ENCODE measurements at places on chromosomes 11 and 22. TPM values are rescaled to one million over a fixed set of nuclear protein-coding genes. Genes with fewer than 3 reads are reported as not detected.
A peak's percentile ranks its signal among the peaks of the same experiment; 100 is the strongest.

DNA sequence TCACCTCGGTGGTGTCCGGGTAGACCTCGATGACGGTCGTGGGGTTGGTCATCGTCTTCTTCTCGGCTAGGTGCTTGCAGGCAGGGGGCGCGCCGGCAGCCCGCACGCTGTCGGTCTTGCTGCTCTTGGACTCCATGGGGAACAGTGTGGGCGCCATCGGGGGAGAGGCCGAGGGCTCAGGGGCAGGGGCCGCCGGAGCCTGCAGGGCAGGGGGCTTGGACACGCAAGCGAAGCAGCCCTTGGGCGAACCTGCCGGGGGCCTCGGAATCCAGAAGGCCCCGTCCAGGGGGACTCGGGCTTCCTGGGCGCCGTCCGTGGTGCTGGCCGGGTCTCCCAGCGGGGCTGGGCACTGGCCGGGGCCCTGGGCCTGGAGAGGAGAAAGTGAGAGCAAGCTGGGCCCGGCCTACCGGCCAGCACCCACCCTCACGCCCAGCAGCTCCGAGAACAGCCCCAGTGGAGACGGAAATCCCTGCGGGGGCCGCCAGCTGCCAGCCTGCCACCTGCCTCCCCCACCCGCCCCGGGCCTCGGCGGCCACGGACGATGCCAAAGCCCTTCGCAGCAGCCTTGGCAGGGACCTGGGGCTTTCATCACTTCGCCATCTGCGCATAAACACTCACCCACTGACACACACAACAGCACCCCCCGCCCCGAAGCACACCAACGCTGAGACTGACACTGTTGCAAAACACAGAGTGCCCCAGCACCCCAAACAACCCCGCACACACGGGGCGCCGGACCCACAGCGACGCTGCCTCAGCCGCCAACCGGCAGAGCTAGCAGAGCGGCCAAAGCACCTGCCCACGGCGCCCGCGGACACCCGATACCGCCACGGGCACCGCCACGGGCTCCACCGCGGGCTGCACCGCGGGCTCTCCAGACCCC lies 2.4 kb downstream of the IFITM10 start:
- peaks cover 30% of the 10 kb centered on the region for H3K4me1 ChIP-seq
- peaks cover 7% of the 10 kb centered on the region for H3K36me3 ChIP-seq
- peaks cover 7% of the 10 kb centered on the region for H3K27me3 ChIP-seq
- DNase-seq, result no peak
- H3K27ac ChIP-seq, result no peak overlapping the region

GRCh38 chr11:59172345-59173079 lies 580 bp downstream of the DTX4 start:
- no peaks in the 10 kb centered on the region for H3K36me3 ChIP-seq
- no peak for DNase-seq
- peak overlapping the region; percentile 79 for H3K4me3 ChIP-seq
- H3K27ac ChIP-seq, result no peak overlapping the region
- no peaks in the 10 kb centered on the region for H3K27me3 ChIP-seq

DNA sequence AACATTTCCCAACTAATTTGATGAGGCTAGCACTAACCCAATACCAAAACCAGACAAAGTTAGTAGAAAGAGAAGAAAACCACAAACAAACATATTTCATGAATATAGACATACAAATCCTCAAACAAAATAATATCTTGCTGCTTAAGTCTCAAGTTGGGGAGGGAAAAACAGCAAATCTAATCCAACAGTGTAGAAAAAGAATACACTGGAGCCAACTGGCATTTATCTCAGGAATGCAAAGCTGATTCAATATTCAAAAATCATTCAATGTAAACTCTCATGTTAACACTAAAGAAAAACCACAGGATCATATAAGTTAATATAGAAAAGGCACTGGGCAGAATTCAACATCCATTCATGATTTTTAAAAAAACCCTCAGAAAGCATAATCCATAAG lies 18.2 kb downstream of the GNB1L start:
- H3K4me1 ChIP-seq, result no peaks in the 10 kb centered on the region
- DNase-seq, result no peak
- no peaks in the 10 kb centered on the region for H3K27me3 ChIP-seq
- no peak overlapping the region for H3K27ac ChIP-seq

- H3K36me3 ChIP-seq, result no peaks in the 10 kb centered on the region
- H3K4me3 ChIP-seq, result no peak overlapping the region
- no peaks in the 10 kb centered on the region for H3K27me3 ChIP-seq
- no peak for DNase-seq
- H3K4me1 ChIP-seq, result peaks cover 5% of the 10 kb centered on the region
- H3K27ac ChIP-seq, result no peak overlapping the region
Measured at GRCh38 chr11:20477418-20478090, 90.0 kb downstream of the PRMT3 start.

DNA sequence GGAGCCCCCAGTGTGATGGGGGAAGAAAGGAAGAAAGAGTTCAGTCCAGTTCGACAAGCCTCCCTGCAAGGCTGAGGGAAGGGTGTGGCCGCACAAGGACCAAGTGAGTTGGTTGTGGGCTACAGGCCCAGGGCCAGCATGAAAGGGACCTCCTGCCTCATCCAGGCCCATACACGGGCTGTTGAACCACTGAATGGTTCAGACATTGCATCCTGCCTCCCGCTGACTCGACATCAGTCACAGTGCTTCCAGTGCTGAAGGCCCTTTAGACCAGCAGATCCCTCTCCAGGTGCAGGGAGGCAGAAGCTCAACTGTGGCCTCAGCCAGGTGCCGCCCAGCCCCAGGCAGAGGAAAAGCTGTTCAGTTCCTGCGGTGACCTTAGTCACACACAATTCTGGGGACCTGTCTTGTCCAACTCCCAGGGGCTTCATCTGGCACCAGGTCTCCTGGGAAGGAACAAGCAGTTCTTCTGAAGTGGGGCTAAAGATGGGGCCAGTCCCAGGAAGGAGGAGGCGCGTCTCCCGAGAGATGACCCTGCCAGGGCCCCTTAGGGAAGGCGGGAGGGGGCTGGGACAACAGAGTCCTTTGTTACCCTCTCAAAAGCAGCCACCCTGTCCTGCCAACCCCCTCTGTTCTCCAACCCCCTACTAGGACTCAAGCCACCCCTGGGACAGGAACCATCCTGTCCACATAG lies 6.6 kb downstream of the ARRB1 start:
- DNase-seq, result peak; percentile 25
- H3K4me3 ChIP-seq, result no peak overlapping the region
- peak overlapping the region; percentile 96 for H3K27ac ChIP-seq
- no peaks in the 10 kb centered on the region for H3K36me3 ChIP-seq

- H3K27ac ChIP-seq, result no peak overlapping the region
- H3K4me3 ChIP-seq, result no peak overlapping the region
- H3K27me3 ChIP-seq, result no peaks in the 10 kb centered on the region
- H3K36me3 ChIP-seq, result no peaks in the 10 kb centered on the region
Measured at GRCh38 chr11:104614961-104615360, 283.3 kb downstream of the CASP12 start.

GRCh38 chr11:66530927-66531709 lies 14.7 kb downstream of the ZDHHC24 start:
- H3K27me3 ChIP-seq, result no peaks in the 10 kb centered on the region
- peaks cover 47% of the 10 kb centered on the region for H3K36me3 ChIP-seq
- H3K4me3 ChIP-seq, result no peak overlapping the region
- H3K4me1 ChIP-seq, result no peaks in the 10 kb centered on the region
- H3K27ac ChIP-seq, result no peak overlapping the region
- no peak for DNase-seq

DNA sequence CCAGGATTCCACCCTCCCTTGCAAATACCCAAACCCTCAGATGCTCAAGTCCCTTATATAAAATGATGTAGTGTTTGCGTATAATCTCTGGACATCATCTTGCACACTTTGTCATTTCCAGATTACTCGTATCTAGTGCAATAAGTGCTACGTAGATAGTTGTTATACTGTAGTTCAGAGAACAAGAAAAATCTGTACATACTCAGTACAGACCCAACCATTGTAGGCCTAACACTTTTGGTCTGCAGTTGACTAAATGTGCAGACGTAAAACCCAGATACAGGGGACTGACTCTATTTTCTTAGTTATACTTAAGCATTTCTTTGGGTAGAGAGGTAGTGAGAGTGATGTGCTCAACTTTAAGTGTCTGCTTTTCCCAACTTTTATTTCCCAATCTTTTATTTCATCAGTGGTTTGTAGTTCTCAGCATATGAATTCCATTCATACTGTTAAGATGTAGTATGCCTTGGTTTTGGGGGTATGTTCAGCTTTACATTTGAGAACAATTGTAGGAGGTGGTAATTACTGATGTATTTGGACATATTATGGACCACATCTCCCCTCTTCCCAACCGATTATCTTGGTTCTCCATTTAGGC lies 43.9 kb downstream of the DDX6 start:
- no peak overlapping the region for H3K4me3 ChIP-seq
- no peak for DNase-seq
- H3K27ac ChIP-seq, result no peak overlapping the region
- H3K4me1 ChIP-seq, result no peaks in the 10 kb centered on the region
- no peaks in the 10 kb centered on the region for H3K27me3 ChIP-seq
- H3K36me3 ChIP-seq, result peaks cover 24% of the 10 kb centered on the region

DNA sequence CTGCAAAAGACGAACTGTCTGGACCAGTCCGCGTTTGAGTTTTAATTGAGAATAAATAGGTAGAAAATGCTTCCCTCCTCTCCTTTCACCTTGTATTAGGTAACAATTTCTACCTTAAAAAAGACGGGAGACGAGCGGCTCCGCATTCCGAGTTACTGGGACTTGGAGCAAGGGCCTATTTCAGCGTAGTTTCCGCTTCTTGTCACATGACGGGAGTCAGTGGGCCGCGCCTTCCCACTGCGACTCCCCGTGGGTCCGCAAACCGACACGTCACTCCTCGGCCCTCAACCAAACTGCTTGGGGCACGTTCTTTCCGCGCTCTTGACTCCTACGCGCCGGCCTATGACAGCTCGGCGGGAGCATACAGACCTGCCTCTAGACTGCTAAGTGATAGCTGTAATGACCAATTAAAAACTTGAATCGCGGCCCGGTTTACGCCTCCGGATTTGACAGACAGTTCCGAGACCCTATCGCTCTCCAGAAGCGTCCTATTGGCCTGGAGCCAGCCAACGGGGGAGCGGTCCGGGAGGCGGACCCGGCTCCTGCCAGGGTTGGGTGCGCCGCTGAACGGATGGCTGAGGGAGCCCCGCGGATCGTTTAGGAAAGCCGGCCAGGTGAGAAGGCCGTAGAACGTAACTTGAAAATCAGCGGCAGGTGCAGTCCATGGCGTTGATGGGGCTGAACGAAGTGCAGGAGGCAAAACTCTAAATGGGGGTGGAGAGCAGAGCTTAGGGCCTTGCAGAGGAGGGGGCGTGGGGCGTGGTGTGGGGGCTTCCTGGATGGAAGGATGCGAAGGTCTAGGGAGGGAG lies at the start of gene STT3A:
STT3A (plus strand) TSS at position 548 of the 809 bp plus-strand sequence. CDS start 3,064 bp downstream, outside the sequence.
- H3K36me3 ChIP-seq, result peaks cover 1% of the 10 kb centered on the region
- peak within 1 kb of the TSS; percentile 86 for H3K4me3 ChIP-seq
- H3K27ac ChIP-seq, result peak within 1 kb of the TSS; percentile 93
- DNase-seq, result peak; percentile 100
- H3K4me1 ChIP-seq, result peaks cover 6% of the 10 kb centered on the region

GRCh38 chr11:70315716-70316115 lies 45.2 kb downstream of the PPFIA1 start:
- H3K36me3 ChIP-seq, result no peaks in the 10 kb centered on the region
- DNase-seq, result no peak
- H3K4me3 ChIP-seq, result no peak overlapping the region
- no peak overlapping the region for H3K27ac ChIP-seq
- no peaks in the 10 kb centered on the region for H3K27me3 ChIP-seq
- H3K4me1 ChIP-seq, result peaks cover 20% of the 10 kb centered on the region

DNA sequence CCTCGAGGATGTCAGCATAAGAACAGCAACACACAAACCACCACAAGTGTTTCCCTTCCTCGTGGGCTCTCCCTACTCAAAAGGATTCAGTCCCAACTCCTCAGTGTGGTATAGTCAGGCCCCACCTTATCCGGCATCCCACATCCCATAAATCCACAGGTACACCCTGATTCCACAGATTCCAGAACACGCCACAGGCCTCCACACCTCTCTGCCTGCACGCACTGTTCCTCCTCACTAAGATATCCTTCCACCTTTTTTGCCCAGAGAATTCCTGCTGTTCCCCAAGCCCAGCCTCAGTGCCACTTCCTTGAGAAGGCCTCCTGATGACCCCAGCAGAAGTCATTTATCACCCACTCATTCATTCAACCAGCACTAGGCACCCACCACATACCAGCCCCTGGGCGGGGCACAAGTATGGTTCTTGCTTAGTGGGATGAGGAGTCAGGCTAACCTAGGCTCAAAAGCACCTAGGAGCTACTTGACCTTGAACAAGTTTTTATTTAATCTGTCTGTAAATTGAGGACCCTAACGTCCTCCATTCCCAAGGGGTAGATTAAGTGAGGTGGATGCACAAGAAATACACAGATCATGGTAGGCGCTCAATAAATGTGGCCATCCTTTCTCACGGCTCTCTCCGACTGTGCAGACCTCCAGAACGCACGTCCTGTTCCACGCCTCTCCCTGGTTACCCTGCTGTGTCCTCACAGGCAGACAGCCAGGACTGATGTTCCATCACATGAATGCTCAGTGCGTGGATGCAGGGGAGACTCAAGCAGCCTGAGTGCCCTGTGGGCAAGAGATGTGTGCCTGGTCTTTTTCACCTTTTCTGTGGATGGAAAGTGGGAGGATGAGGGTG lies 2.1 kb upstream of the KCNJ4 start:
- DNase-seq, result peak; percentile 78
- H3K4me3 ChIP-seq, result no peak overlapping the region
- peak overlapping the region; percentile 79 for H3K27ac ChIP-seq
- peaks cover 4% of the 10 kb centered on the region for H3K27me3 ChIP-seq

DNA sequence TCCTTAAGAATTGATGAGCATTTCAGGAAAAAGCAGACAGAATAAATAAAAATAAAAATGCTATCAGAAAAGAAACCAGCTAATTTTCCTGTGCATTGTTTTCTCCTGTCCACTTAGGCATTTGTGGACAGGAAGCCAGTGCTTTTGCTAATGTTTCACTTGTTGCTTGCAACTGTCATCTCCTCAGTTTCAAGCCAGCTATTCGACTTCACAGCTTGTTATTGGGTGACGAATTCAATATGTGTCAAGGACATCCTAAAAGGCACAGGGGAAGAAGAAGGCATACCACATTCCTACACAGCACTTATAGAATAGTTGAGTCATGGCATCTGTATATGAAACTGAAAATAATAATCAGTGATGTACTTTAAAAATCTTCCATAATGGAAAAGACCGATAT lies 530.6 kb upstream of the KIRREL3 start:
- H3K4me3 ChIP-seq, result no peak overlapping the region
- no peaks in the 10 kb centered on the region for H3K36me3 ChIP-seq
- no peaks in the 10 kb centered on the region for H3K4me1 ChIP-seq
- DNase-seq, result no peak

DNA sequence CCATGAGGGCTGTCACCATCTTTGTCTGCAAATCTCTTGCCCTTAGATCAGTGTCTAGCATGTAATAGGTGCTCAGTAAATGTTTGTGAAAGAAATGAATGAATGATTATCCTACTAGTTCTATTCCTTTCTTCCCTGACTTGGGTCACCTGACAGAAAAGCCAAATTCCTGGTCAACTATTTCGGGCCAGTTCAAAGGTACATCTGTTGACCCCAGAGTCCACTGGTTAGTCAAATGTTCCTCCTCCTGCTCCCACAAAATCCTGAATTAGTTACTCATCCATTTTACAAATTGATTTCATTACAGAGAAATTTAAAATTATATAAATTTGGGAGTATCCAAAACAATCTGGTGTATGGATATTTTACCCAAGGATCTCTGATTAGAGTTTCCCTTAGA lies 124.7 kb upstream of the NAV2 start:
- no peak overlapping the region for H3K4me3 ChIP-seq
- no peak overlapping the region for H3K27ac ChIP-seq

- peaks cover 71% of the 10 kb centered on the region for H3K4me1 ChIP-seq
- H3K27ac ChIP-seq, result no peak overlapping the region
- H3K36me3 ChIP-seq, result no peaks in the 10 kb centered on the region
- H3K4me3 ChIP-seq, result no peak overlapping the region
- no peak for DNase-seq
Measured at GRCh38 chr11:12698048-12698447, 23.8 kb downstream of the TEAD1 start.

The HTR3B gene
- total RNA-seq, result not detected

The OR8A1 gene
- not detected for total RNA-seq

The SYT7 gene
- total RNA-seq, result 16.6 TPM

Measured in heart left ventricle (tissue), 16 donors.